ENCODE measurements at places on chromosomes 6 and 20.

- DNase-seq: no peak
Observed at GRCh38 chr20:57716901-57717300, 7.1 kb upstream of the PMEPA1 start.

DNA sequence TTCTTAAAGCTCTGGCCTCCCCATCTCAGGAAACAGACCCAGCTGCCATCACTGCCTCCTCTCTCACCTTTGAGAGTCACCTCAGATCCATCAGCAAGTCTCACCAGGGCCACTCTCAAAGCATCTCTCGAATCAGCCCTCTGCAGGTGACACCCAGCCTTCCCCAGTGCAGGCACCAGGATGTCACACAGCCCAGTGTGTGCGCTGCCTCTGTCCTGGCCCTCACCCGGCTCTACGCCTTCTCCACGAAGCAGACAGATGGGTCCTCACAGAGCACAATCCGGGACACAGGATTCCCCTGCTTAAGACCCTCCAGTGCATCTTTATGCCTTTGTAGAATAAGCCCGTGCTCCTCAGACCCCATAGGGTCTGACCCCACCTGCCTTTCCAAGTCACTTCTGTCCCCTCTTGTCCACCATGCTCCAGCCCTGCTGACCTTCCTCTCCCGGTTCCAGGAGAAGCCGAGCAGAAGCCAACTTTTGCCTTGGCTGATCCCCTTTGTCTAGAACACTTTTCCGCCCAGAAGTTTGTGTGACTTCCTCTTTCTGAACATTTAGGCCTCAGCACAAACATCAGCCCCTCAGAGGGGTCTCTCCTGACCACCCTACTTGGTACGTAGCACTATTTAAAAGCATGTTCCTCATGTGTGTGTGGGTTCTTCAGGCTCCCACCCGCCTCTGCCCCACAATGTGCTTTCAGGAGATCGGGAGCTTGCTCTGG is 60.2 kb downstream of the PSMG4 start:
- no peak for DNase-seq

- DNase-seq: no peak
Observed at GRCh38 chr6:111211411-111212030, 124.2 kb downstream of the SLC16A10 start.

- no peak for DNase-seq
Observed at GRCh38 chr6:53115741-53116140, 32.9 kb downstream of the GCM1 start.

- DNase-seq: no peak
Observed at GRCh38 chr20:63049191-63049518, 42.4 kb upstream of the BHLHE23 start.

- peak; percentile 97 for DNase-seq
Observed at GRCh38 chr6:43246301-43247113, 3.2 kb downstream of the TTBK1 start.

DNA sequence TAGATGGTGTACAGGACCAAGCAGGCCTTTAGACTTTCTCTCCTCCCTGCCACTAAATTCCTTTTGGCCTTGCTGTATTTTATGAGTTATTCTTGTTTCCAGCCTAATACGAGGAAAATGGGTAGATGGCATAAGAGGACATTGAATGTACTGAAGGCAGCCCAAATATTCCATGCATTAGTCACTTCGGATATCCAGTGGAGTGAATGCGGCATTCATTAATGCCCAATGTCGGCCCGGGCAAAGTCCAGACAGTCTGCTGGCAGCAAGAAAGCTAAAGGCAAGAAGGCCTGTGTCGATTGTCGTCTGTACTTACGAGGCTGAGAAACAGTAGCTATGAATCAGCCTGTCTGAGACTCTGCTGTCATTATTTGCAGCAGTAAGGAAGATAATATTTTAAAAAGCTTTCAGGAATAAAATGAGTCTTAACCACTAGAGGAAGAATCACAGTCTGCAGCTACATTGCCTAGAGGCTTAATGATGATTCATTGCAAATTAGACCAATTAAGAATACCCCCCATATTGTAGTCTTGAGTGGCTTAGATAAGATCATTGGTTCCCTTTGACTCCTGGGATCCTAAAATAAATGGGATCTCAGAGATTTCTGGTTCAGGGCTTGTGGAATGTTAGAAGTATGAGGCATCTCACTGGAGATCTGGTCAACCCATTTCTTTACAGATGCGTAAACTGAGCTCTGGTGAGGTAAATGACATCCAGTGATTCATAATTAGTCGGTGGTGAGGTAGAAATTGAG is 534.1 kb upstream of the JAG1 start:
- DNase-seq: no peak

DNA sequence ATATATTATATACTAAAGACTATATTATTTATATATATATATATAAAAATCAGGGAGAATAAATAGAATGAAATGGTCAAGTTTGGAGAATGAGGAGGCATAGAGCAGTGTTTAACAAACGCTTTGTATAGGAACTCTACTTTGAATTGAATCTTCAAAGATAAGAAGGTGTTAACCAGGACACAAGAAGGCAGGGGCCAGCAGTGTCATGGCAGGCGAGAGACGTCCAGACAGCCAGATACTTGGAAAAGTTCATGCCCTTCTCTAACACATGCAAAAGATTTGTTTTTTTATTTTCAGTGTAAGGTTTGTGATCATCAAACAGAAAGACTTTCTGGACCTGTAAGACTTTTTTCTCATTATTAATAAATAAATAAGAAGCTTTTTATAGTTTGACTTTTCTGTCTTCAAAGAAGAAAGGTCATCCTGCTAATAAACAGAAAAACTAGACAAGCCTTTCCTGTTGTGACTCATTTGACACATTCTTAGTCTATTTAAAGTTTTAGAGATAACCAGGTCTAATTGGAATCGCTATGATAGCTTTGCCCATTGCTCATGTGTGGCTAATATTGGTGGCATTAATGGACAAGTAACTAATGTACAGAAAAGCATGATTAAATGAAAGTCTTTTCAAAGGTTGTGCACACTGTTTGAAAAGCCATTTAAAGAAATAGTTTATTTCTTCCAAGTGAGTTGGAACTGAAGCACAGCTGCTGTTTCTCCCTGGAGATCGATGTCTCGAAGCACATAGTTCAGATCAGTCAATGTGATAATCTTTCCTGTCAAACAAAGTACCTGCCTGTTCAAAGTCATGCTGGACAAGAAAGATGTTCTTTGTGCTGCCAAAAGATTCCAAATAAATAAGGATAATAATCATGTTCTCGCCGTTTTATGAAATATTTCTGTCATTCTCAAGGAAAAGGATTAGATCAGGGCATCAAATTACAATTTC is 420.4 kb upstream of the OPRM1 start:
- no peak for DNase-seq

GRCh38 chr20:6685626-6686025 is 81.9 kb upstream of the BMP2 start:
- DNase-seq: no peak

DNA sequence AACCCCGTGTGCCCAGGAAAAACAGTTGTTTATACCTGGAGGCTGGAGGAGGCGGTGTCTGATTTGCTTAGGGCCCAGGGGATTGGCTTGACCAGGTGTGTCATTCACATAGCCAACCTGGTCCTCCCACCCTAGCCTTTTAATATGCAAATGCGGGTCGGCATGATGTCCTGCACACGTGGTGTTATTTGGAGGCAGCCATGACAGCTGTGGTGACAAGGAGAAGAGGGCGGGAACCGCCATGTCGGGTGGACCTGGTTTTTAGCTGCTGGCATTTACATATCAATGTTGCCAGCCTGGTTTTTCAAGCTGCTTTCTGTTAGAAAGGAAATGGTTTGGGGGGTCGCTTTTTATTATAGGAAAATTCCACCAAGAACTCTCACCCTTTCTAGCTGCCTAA is 291.4 kb upstream of the QKI start:
- DNase-seq: peak; percentile 90

GRCh38 chr6:168704678-168705077 is 263.7 kb downstream of the SMOC2 start:
- no peak for DNase-seq

DNA sequence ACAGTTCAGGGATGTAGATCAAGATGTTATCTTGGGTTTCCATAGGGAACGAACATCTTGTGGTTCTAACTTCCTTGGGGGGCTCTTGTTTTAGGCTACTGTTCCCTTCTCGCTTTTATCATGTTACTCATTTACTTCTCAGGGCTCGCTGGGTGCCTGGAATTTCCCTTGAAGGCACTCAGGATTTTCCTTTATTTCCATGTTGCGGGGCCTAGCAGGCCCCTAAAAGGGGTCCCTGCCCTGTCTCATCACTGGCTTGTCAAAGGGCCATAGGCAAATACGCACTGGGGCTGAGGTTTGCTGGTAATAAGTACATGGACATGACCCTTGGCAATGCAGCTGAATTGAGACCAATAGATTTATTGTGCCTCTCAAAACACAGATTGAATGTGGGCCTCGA is 262.3 kb downstream of the CDH4 start:
- no peak for DNase-seq

GRCh38 chr6:15389765-15390723 is 144.2 kb downstream of the JARID2 start:
- DNase-seq: peak; percentile 80

GRCh38 chr6:134000443-134000842 is 47.4 kb downstream of the TBPL1 start:
- no peak for DNase-seq

GRCh38 chr20:64106435-64106961 is 867 bp downstream of the NPBWR2 start:
- DNase-seq: peak; percentile 0

DNA sequence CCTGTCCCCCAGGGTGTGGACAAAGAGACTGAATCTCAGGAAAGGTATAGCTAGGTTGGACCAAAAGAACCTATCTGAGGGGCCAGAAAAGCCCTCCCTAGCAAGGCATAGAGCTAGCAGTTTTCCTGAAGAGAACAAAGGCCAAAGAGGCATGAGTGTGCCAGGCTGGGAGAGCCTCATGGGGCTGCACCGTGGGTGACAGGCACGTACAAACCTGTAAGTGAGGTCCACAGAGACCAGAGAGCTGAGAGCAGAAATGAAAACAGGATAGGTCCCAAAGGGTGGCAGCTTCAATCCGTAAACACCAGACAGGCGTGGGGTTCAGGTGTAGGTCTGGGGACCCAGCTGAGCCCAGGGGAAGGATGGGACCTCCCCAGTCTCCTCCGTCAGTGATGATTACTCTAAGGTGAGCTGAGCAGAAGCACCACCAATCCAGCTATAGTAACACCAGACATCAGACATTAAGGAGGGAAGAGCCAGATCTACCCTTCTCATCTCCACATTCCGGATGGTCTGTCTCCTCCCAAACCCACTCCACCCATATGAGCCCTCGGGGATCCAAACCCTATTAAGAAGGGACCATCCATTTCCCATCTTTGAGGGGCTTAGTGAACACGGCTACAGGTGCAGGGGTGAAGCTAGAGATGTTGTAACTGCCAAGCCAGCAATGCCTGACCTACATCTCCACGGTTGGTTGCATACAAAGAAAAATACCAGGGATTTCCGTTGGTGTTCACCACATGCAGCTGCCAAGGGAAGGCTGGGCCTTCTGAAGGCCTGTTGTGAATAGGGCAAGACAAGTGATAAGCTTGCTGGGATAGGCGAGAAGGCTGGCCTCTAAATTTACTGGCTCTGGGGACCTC is 38.3 kb downstream of the BCL2L1 start:
- no peak for DNase-seq

DNA sequence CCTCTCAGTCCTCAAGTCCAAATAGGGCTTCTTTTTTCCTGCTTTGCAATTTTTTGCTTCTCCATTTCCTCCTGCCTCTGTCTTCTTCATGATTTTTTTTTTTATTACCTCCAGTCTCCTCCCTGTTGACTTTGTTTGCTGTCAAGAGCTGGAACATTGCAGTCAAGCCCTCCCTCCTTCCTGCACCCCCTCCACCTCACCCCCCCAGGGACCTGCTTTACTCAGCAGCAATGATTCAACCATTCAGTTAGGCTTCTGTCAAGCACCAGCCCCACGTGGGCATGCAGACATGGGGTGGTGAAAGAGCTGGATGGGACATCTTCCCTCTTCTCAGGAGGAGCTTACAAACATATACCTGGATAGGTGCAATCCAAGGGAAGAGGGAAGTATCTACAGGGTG is 142.4 kb downstream of the LRFN2 start:
- DNase-seq: no peak

GRCh38 chr20:19847383-19847782 is 89.3 kb downstream of the RIN2 start:
- no peak for DNase-seq

DNA sequence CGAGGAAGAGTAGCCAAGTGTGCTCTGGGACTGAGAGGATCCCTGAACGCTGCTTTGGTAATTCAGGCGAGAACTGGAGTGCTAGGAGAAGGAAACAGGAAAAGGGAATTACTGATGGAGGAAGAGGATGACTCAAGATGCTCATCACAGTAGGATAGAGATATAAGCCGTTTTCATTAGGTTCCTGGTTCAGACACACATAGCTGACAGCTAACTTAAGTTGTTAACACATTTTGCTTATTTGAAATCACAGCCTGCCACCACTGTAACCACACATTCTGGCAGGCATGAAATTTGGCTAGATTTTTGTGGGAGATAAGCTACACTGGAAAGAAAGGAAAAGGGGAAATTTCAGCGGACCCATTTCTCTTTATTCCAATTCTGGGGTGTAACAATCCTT is 138.2 kb upstream of the SLC22A16 start:
- DNase-seq: no peak

DNA sequence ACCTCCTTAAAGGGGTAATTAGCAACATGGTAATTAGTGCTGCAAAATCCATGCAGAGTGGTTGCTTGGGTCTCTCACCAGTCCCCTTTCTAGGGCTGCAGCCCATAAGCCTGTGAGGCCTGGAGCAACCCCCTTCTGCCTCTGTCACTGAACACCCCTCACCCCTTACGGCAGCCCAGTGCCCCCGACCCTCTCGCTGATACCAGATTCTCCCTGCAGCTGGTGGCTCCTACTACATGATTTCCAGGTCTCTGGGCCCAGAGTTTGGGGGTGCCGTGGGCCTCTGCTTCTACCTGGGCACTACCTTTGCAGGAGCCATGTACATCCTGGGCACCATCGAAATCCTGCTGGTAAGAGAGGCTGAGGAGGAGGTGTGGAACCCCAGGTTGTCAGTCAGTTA is 8.0 kb downstream of the SLC12A5 start:
- no peak for DNase-seq

DNA sequence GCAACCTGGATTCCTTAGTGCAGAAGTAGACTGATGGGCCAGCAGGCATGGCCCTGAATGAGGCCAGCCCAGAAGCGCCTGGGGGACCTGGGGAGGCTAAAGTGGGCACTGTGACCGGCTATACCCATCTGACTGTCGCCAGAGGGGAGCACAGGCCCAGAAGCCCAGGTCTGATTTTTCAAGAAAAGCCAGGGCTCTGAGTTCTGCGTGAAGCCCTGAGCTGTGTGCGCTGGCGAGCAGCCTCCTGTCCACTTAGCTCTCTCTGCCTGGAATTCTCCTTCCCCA is 111.7 kb downstream of the SULF2 start:
- DNase-seq: no peak

- no peak for DNase-seq
Observed at GRCh38 chr20:43744151-43744611, 17.4 kb upstream of the GTSF1L start.

GRCh38 chr6:101386982-101387381 is 6.5 kb upstream of the GRIK2 start:
- DNase-seq: peak; percentile 56

Data from GM23338 (cell line).